ENCODE measurements at places on chromosomes 5 and 9. TPM values are rescaled to one million over a fixed set of nuclear protein-coding genes. Genes with fewer than 3 reads are reported as not detected.

Gene NR5A1
- total RNA-seq = not detected

Gene UGT3A1
- not detected for total RNA-seq

Gene FAM13B
- 1.9 TPM for total RNA-seq

Gene PFN3
- total RNA-seq = not detected

Gene PCBD2
- total RNA-seq = 5.0 TPM

Gene PHF19
- total RNA-seq = 86.2 TPM

Gene PCDHGB4
- total RNA-seq = 4.0 TPM

Gene TRIM41
- total RNA-seq = 12.2 TPM

Gene MARCOL
- not detected for total RNA-seq

Gene KIF20A
- total RNA-seq = 103 TPM

Gene AMACR
- total RNA-seq = 13.2 TPM
